OCI-M1 (cell line): ENCODE measurements at places on chromosomes 2 and 18.

DNA sequence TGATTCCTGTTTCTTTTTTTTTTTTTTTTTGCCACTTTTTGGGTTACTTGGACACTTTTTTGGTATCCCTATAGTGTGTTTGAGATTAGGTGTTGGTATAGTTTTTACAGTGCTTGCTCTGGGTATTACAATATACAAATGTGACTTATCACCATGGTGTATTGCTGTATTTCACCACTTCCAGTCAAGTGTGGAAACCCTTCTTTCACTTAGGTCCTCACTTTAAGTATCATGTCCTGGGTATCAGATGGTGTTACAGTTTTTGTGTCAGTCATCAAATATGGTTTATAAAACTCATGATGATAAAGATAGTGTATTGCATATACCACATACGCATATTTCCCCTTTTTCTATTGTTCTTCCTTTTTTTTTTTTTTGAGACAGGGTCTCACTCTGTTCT lies 1.8 kb downstream of the ATP9B start:
- DNase-seq: peak; percentile 33

GRCh38 chr2:192398236-192398635 lies 203.5 kb upstream of the TMEFF2 start:
- DNase-seq: no peak

DNA sequence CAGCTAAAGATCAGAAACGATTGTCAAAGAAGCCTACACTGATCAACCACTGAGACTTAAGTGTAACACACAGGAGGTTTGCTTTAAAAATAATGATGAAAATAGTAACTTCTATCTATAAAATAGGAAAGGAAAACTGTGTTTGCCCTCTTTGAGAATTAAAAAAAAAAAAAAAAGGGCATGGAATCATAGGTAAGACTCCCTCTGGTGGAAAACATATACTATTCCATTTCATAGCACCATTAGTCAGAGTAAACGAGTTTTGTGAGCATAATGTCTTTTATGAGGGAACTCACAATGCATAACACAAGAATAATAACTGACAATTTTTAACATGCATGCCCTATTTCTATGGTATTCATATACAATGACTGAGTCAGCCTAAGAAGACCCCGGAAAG lies 36.3 kb downstream of the SLC35F5 start:
- peak; percentile 46 for DNase-seq

- DNase-seq: no peak
Observed at GRCh38 chr2:100397976-100398375, 19.5 kb downstream of the CHST10 start.

DNA sequence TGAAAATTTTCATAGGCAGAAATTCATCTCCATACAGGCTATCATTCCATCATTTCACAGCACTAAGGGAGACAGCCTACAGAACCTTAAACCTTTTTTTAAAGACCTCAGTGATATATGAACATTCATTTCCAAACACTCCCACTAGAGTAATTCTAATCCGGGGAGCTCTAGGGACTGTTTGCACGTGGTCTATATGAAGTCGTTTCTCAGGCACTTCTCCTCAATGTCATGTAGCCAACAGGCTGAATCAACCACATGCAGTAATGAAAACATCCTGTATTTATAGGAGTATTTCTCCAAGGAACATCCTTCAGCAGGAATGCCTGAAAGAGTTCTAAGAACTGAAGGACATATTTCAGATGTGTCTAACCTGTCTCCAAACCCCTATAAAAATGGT lies 97.3 kb upstream of the CREB1 start:
- no peak for DNase-seq

- DNase-seq: no peak
Observed at GRCh38 chr2:33207151-33207740, 260.5 kb downstream of the LTBP1 start.

- DNase-seq: no peak
Observed at GRCh38 chr2:181924336-181924735, 32.8 kb downstream of the ITPRID2 start.

DNA sequence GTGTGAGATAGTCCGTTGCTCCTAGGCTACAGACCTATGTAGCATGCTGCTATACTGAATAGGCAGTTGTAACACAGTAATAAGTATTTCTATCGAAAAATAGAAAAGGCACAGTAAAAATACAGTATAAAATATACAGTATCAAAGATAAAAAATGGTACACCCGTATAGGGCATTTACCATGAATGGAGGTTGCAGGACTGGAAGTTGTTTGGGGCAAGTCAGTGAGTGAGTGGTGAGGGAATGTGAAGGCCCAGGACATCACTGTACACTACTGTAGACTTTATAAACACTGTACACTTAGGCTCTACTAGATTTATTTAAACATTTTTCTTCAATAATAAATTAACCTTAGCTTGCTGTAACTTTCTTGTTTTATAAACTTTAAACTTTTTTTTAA lies 3.5 kb downstream of the MAP3K20 start:
- DNase-seq: no peak

GRCh38 chr2:200534572-200534971 lies 8.6 kb downstream of the SGO2 start:
- DNase-seq: no peak

GRCh38 chr18:11051462-11051861 lies 97.9 kb downstream of the PIEZO2 start:
- DNase-seq: no peak

- DNase-seq: no peak
Observed at GRCh38 chr2:20479835-20480234, 33.0 kb downstream of the RHOB start.

GRCh38 chr2:33432871-33433270 lies 43.6 kb upstream of the RASGRP3 start:
- no peak for DNase-seq

- DNase-seq: peak; percentile 49
Observed at GRCh38 chr18:60090170-60090569, 190.4 kb downstream of the PMAIP1 start.

GRCh38 chr2:12918138-12918834 lies 201.6 kb downstream of the TRIB2 start:
- DNase-seq: no peak

DNA sequence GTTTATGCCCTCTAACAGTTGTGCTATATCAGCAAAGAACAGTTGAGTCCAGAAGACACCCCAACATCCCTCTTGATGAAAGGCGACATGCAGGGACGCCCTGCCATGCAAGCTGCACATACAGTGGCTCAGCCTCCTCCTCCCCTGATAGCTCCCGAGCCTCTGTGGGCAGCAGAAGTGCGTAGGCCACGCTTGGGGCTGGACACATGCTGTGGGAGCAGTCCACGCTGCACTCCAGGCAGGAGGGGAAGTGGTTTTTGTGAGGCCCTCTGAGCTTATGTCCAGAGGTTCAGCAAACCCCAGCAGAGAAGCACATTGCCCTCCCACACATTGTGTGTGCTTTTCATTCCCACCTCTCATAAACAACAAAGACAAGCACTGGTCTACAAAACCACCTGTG lies 162.1 kb downstream of the SEPTIN10 start:
- DNase-seq: no peak

GRCh38 chr2:240045098-240045497 lies 8.2 kb downstream of the OR6B3 start:
- no peak for DNase-seq

DNA sequence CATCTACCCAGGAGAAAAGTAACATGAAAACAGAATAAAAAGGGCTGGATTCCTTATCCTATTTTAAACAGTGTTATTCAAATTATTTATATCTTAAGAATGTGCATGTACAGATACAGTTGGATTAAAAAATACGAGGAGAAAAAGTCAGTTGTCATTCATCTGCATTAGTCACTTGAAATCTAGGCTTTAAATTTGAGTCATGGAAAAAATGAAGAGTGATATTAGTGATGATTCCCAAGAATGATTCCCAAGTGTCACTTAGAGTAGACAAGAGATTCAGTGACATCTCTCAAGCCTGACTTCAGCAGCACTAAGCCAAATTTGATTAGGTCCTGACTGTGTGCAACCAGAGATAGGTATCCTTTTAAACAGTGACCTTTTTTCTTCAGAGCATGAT lies 394.2 kb downstream of the IRS1 start:
- DNase-seq: no peak
